Activated effector memory CD4-positive, alpha-beta T cell treated with anti-CD3 and anti-CD28 coated beads, Interleukin-2, amount 50 U/mL, for 16 hours (primary cell): ENCODE measurements at places on chromosomes 7 and 10.

GRCh38 chr7:24290004-24290641, 6.1 kb downstream of the NPY start:
- peak; percentile 72 for DNase-seq

- no peak for DNase-seq
These were observed 119.5 kb downstream of the TCF7L2 start for GRCh38 chr10:113069595-113069994.

GRCh38 chr7:26083113-26083512, 68.9 kb upstream of the NFE2L3 start:
- no peak for DNase-seq

GRCh38 chr7:137441451-137441850, 97.9 kb upstream of the PTN start:
- DNase-seq, result no peak

GRCh38 chr10:101772895-101773761, 2.8 kb downstream of the FGF8 start:
- no peak for DNase-seq

DNA sequence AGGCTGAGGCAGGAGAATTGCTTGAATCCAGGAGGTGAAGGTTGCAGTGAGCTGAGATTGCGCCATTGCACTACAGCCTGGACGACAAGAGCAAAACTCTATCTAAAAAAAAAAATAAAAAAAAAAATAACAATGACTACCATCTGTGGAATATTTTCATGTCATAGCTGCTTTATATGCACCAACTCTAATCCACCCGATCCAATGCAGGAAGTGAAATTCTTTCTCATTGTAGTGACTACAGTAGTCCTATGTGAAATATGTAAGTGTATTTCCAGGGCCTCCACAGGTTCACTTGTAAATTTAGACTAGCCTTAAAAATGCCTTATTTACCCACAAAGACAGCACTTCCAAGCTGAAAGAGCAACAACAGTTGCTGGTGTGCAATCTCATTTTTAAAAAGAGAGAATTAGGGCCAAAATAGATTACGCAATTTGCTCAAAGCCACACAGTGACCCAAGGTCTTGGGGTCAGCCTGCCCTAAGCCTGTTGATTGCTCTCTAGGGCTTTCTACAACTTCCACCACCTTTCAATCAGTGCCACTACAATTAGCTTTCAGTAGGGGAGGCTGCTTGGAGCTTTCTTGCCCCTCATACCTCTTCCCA, 25.8 kb upstream of the EGFR start:
- no peak for DNase-seq

GRCh38 chr10:102410429-102411073, 8.0 kb downstream of the PSD start:
- peak; percentile 83 for DNase-seq

GRCh38 chr7:102129636-102130370, 156.9 kb upstream of the SH2B2 start:
- DNase-seq, result no peak

DNA sequence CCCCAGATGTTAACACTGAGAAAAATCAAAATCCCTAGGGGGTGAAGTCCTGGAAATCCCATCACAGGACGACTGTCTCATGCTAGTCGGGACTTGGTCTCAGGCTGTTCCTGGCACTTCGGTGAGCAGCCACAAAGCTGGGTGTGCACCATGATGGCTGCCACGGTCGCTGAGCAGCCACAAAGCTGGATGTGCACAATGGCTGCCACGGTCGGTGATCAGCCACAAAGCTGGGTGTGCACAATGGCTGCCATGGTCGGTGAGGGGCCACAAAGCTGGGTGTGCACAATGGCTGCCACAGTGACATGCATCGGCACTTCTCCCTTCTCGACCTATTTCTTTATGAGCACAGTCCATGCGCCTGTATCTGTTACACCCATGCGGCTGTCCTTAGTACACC, 505.1 kb downstream of the TCERG1L start:
- DNase-seq, result no peak

- no peak for DNase-seq
These were observed 105.2 kb downstream of the PRKCQ start for GRCh38 chr10:6474871-6475270.

DNA sequence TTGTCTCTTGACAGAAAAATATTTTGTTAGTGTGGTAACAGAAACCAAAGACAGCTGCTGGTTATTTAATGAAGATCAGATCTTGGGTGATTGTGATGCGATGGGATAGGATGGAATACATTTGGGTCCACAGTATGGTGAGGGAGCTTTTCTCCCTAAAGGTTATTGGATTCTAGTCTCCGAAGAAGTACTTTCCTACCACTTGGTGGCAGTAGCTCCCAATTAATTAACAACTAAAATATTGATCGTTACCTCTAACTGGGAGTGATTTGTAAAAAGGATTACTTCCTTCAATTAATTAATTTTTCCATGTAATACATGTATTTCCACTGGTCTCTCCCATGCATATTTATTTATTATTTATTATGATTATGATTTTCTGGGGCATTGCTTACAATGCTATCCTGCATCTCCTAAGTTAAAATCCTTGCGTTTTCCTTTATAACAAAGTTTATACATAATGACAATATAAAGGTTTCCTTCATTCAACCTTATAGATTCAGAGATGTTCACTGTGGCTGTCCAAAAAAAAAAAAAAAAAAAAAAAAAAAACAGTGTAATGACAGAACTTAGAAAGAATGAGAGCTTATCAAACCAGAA, 25.6 kb downstream of the TMEM196 start:
- no peak for DNase-seq

DNA sequence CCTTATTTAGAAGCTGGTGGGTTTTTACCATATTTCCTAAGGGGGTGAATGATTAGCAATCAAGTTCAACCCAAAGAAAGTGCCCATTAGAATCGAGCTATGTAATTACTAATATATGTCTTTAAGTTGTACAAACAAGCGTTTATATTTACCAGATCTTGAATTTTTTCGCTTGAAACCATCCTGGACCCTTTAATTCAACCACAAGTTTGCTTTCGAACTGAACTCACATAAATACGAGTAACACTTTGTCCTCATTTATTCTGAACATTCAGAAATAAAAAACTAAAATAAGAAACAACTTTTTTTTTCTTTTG, 1.5 kb downstream of the SRI start:
- DNase-seq, result no peak

DNA sequence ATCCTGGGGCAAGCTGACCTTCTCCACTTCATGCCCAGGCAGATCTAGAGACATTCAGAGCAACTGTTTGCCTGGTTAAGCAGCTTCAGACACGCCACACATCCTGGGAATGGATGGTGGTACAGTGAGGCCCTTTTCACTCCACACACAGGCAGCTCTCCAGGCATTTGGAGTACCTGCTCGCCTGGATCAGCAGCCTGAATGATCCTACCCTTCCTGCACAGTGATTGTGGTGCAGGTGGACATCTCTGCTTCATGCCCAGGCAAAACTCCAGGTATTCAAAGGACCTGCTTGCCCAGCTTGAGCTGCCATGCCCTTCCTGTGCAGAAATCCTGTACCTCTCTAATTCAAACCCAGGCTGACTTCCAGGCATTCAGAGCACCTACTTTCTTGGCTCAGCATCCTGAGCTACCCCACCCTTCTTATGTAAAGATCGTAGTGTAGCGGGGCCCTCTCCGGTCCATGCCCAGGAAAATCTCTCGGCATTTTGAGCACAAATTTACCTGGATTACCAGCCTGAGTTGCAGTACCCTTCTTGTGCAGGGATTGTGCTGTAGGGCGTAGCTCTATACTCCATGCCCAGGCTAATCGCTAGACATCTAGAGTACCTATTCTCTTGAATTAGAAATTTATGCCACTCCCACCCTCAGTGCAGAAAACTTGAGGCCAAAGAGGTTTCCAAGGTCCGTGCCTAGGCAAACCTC, 972.8 kb downstream of the ANKRD7 start:
- DNase-seq, result no peak

DNA sequence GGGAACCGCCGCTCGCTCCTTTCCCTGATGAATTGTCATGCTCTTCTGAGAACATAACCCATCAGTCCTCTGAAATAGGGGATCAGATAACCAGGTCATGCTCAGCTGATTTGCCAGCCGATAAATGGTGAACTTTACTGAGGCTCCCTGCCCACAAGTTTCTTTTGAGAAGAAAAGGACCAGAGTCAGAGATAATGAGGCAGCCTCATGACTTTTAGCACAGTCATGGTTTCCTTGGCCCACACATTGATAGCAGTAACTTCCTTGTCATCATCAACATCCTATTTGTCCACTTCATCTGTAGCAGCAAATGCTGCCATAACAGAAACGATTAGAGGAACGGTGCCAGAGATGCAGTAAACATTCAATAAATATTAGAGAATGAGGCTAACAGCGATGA, 509.0 kb downstream of the GATA3 start:
- peak; percentile 62 for DNase-seq

- peak; percentile 80 for DNase-seq
These were observed 7.1 kb upstream of the UNCX start for GRCh38 chr7:1225441-1226185.

- DNase-seq, result no peak
These were observed 18.4 kb upstream of the KLF14 start for GRCh38 chr7:130752424-130752823.

GRCh38 chr10:94038024-94038423, 44.3 kb downstream of the PLCE1 start:
- no peak for DNase-seq

GRCh38 chr10:84254552-84255478, 10.0 kb downstream of the RGR start:
- DNase-seq, result no peak

DNA sequence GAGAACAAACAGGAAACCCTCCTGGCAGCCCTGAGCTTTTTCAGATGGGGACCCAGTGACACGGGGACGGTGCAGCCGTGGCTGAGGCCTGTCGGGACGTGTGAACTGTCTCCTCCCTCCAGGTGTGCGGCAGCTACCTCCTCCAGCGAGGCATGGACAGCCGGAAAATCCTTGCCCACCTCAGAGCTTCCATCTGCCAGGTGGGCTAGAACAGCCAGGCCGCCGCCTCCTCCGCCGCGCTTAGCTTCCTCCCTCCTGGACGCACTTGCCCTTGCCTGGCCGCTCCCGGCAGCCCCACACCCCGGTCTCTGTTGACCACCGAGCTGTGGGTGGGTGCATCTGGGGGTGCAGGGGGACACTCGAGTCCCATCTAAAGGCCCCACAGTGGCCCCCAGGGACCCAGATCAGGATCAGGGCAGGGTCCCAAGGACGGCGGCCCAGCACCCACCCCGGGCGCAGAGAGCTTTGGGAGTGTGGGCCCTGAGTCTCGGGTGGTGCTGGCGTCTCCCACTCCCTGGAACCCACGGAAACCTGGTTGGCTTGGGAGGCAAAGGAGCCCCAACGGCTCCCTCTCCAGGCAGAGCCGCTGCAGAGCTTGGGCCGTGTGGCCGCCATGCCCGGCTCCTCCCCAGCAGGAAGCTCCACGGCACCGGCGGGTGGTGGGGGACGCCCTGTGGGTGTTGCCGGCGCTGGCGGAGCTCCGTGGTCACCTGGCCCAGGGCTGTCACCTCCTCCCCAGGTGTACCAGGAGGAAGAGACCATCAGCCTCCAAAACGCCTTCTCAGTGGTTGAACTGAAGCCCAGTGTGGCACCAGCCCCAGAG, 32.9 kb upstream of the UTF1 start:
- DNase-seq, result no peak

- no peak for DNase-seq
These were observed 769.3 kb downstream of the MAGI2 start for GRCh38 chr7:78684201-78684600.

- no peak for DNase-seq
These were observed 48.5 kb upstream of the MKX start for GRCh38 chr10:27794157-27794556.

DNA sequence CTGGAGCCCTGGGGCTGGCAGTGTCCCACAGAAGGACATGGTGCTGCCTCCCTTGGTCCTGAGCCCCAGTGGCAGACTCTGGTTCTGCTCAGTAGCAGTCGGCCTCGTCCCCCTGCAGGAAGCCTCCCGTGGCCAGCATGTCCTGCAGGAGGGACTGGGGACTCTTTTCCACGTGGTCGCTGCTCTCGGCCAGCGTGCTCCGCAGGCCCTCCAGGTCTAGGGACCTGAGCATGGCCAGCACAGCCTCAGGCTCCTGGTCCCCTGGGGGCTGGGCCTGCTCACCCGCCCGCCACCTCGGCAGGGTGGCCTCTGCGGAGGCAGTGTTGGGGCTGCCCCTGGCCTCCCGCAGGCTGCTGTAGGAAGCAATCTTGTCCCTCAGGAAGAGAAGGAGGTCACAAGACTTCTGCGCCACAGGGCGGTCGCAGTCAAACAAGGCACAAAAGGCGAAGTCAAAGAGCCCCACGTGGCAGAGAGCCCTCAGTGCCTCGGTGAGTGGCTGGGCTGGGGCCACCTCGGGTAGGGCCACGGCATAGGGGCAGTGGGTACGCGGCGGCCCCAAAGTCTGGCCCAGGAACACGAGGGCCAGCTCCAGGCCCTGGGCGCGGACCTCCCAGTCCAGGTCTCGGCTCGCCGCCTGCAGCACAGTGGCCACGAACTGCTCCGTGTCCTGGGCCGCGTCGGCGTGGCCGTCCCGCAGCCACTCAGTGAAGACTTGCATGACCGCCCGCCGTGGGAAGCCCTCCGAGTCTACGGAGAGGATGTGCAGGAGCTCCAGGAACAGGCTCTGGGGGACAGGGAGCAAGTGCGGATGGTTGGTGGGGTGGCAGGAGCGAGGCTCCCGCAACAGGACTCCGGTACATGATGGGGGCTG, 17.1 kb downstream of the BRAT1 start:
- peak; percentile 62 for DNase-seq

GRCh38 chr7:22219036-22219435, 137.9 kb downstream of the RAPGEF5 start:
- no peak for DNase-seq

DNA sequence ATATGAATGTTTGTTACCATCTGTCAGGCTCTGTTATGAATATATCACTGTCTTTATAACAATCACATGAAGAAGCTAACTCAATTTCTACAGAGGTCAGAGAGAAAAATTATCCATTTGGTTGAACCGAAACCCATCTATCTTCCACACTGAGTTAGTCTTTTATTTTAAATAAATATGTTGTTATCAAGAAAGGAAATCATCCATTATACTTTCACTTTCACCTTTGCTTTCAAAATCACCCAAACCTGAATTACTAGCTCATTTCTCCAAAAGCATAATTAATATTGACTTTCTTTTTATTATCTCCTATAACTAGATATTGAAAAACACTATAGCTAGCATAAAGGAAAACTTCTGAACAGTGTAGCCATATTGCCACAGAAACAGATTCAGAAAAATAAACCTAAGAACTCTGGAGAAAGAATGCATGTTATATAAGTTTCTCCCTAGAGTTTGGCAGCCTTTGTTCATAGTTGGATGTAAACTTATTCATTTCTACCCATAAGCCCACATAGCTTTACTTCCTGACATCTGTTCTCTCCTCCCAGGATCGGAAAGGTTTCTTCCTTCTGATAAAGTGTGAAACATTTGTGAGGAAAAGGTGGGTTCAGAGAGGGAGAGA, 66.0 kb downstream of the NPSR1 start:
- DNase-seq, result no peak

- DNase-seq, result peak; percentile 59
These were observed 10.6 kb upstream of the PWWP2B start for GRCh38 chr10:132386419-132386831.

GRCh38 chr10:13219685-13220670, 14.2 kb downstream of the UCMA start:
- no peak for DNase-seq
